ENCODE measurements at places on chromosomes 2 and 18.

- peak; percentile 45 for DNase-seq
Observed at GRCh38 chr2:43519643-43520221, 76.1 kb downstream of the THADA start.

- no peak for DNase-seq
Observed at GRCh38 chr18:54254265-54254758, 15.0 kb upstream of the POLI start.

GRCh38 chr2:21422050-21422449, 298.3 kb downstream of the TDRD15 start:
- DNase-seq, result peak; percentile 9

- DNase-seq, result no peak
Observed at GRCh38 chr2:144268036-144268678, 251.8 kb downstream of the ZEB2 start.

DNA sequence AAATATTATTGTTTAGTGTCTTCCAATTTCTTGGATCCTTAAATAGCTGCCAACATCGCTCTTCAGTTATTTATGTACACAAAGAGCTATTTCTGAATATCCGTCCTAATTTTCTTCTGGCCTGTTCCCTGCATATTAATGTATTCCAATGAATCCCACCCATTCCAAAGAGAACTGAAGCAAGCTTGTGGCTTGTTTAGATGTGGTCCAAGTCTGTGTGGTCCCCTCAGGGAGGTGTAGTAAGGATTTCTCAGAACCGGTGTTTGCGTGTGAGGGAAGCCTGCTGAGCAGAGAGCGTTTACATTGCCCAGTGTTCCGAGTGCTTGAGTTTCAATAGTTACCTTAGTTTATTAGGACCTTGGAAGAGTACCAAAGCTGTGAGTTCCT, 25.1 kb upstream of the IL1R1 start:
- no peak for DNase-seq

DNA sequence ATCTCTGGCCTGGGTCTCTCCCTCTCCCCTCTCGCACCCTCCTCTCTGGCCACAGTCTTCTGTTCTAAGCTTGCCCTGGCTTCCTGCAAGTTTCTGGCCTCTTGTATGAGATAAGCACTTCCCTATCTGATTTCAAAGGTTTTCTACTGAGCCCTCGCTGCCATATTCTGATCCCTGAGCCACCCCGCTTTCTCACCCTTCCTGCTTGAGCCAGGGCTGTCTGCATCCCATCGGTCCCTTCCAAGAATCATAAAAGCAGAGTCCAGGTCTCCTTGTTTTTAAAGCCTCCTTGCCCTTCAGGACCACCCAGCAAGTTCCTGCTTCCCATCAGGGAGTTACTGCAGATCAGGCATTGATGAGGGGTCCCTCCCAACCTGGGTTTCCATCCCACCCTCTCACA, 110.2 kb downstream of the PRKCE start:
- no peak for DNase-seq

GRCh38 chr2:221558107-221558506, 14.0 kb downstream of the EPHA4 start:
- DNase-seq, result no peak

GRCh38 chr18:48138210-48138609, 207.8 kb upstream of the SMAD2 start:
- DNase-seq, result no peak

DNA sequence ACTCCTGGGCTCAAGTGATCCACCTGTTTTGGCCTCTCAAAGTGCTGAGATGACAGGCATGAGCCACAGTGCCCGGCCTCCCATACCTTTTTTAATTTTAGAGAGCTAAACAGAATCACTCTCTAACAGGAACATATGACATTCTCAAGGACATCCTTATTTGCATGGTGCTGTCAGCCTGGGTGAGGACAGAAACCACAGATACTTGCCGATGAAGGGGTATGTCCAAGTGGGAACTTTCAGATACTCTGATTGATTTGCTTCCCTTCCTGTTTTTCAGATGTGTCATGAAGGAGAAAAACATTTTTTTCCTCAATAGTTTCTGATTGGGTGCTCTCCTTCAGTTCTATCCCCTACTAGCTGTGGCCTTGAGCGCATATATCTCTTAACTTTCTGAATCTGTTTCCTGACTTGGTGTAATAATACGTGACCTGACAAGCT, 49.6 kb downstream of the MYO3B start:
- no peak for DNase-seq

DNA sequence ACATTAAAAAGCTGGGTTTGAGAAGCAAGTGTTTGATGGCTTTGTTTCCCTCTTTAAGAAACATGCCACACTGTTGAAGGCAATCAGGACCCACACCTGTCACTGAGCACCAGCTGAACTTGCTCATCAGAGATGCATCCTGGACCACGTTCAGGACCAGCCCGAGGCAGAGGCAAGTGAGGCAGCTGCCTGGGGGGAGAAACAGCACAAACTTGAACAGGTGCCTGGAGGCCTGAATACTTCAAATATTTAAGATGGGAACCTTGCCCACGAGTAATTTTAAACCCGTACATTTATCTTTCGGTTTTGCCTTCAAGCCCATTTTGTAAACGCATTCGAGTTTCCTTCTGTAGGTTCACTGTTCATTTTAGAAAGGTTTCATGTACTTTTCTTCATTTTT, 421.3 kb downstream of the NYAP2 start:
- DNase-seq, result no peak

- DNase-seq, result no peak
Observed at GRCh38 chr2:46010925-46011490, 286.2 kb upstream of the EPAS1 start.

GRCh38 chr2:43131051-43131889, 95.1 kb downstream of the ZFP36L2 start:
- no peak for DNase-seq

DNA sequence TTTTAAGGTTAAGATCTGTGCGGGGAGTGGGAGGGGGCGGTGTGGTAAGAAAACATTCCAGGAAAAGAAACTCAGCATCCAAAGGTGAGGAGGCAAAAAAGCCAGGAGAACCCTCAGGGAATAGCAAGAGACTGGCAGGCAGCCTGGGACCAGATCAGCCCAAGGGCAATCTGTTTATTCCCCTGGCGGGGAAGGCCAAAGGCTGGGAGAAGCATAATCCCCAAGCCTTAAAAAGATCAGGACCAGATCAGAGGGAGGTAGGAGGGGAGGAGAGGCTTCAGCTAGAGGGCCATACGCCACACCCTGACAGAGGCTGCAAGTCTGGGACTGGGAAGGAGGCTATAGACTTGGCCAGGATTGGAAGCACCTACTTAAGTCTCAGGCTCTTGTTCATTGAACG, 163.0 kb upstream of the PXDN start:
- peak; percentile 37 for DNase-seq

DNA sequence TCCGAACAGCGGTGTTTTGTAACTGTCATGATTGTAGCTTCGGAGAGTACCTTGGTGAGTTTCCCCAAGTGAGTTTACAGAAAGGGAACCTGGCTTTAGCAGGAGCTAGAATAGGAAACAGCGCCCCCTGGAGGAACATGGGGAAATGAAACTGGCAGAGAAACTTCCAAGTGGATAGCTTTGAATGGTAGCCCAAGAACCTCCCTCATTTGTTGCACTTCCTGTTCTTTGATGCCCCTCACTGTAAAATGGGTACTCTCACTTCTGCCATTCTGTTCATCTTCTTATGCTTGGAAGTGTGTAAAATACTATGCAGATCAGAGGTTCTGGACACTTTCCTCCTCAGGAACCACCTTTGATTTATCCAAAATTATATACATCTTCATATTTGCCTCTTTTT, 36.2 kb downstream of the CHST10 start:
- peak; percentile 53 for DNase-seq

DNA sequence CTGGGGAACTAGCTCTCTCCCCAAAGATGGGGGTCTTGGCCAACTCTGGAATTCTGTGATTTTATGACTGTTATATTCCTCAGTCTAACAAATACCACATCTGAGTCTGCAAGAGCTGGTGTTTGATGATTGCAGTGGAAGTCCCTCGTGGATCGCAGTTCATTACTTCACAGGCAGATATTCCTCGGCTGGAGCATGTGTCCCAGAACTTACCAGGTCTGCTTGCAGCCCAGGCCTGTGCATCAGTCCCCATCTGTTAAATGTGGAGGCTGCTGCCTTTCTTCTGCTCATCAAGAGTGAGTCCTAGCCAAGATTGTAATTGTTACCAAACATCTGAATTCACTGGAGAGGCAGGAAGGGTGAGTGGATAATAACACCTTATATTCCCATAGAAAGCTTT, 55.5 kb downstream of the PRKCE start:
- DNase-seq, result no peak

DNA sequence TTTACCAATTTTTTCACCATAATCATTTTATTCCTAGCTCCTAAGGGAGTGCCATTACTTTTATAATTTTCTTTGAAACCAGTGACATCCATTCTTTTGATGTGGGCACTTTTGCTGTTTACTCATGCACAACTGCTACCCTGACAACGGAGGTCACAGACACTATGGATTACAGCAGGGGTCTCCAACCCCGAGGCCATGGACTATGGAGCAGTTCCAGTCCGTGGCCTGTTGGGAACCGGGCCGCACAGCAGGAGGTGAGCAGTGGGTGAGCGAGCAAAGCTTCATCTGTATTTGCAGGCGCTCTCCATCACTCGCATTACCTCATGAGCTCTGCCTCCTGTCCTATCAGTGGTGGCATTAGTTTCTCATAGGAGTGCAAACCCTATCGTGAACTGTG, 34.6 kb downstream of the PRPF40A start:
- DNase-seq, result no peak

DNA sequence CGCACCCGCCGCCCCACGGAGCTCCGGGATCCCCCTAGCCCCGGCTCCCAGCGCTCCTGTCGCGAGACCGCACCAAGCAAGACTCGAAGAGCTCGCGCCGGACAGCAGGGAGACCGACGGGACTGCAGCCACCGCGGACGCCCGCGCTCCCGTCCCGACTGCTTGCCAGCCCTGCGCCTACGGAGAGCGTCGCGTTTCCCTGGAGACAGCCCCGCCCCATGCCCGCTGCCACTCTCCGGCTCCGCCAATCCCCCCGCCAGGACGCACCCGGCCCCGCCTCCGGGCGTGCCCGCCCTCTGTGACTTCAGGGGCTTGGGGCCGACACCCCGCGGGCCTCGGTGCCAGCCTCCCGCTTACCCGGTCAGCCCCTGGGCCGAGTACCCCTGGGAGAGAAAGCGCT, at the start of gene ANKMY1:
Gene ANKMY1 (minus strand): TSS at position 181 of the 400 bp plus-strand sequence. CDS start 653 bp downstream, outside the sequence.
- no peak for DNase-seq

DNA sequence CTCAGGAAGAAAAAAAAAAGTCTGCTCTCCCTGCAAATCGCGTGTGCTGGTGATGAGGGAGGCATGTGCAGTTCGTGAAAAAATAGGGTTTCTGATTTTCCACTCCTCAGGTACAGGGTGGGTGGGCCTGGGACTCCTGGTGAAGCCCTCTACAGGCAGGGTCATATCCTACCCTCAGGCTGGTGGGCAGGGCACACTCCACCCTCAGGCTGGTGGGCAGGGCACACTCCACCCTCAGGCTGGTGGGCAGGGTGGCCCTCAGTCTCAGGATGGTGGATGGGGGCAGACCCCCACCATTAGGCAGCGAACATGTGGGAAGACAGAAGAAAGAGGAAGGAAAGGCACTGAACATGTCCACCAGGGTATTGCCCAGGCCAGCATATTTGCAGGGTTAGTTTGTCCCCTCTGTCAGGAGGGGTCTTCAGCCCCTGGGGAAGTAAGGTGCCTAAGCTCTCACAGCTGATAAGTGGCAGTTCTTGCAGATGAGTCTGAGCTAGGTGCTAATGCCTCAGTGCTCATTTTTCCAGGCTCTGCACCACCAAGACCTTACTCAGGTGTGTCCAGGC, 95.2 kb upstream of the RAB6C start:
- no peak for DNase-seq

GRCh38 chr2:167860082-167860481, 387.3 kb downstream of the STK39 start:
- DNase-seq, result no peak

DNA sequence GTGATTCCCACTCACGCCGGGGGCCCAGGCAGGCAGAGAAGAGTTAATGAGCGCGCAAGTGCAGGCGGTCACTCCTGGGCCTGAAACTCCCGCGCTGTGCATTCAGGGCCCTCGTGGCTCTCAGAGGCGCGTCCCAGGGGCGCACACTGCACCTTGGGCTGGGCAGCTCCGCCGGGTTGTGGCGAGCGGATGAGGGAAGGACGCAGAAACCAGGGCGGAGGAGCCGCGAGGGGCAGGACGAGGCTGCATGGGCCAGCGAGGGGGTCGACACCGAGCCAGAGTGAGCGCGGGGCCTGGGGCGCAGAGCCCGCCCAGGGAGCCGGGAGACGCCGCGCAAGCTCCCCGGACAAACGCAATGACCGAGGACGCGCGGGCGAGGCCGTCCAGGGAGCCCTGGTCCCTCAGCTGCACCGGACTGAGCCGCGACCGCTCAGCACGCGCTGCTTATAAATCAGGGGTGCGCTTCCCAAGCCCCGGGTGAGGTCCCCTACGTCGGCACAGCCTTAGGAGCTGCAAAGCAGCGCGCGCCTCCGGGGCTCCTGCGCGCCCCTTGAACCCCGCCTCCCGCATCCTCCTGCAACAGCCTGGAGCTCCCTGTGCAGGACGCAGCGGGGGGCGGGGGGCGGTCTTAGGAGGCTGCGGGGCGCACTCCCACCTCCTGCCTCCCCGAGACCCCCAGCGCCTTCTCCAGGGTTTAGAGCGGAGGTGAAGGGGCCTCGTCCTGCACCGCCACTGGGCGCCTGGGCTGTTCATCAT, 180.2 kb upstream of the ALKAL2 start:
- no peak for DNase-seq

GRCh38 chr2:233351423-233351822, 2.9 kb upstream of the DGKD start:
- no peak for DNase-seq

DNA sequence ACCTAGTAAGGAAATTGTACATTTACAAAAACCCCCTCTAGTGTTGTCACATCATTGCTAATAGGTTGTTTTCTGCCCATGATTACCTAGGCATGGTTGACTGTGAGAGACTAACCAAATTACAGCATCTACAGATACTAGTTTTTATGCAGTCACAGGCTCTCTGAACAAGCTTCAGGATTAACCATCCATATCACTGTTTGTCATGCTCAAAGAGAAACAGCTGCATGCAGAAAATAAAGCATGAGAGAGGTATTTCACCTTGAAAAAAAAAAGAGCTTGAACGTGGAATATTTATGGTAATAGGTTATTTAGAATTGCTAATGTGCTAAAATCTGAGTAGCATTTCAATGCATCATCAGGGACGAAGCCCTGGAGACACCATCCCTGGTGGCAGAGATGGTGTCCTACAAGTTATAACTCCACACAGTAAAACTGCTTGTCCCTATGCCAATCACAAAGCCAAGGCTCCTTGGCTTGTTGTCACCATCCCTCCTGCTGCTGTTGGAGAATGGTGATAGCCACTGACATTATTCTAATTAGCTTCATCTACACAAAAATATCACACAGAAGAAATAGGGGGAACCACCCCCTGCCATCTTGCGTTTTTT, 5.4 kb downstream of the NEB start:
- DNase-seq, result no peak

Measured in DMS 273 treated with DMSO at 0.1 percent for 48 hours (cell line).